ENCODE measurements at places on chromosomes 2 and 18.

DNA sequence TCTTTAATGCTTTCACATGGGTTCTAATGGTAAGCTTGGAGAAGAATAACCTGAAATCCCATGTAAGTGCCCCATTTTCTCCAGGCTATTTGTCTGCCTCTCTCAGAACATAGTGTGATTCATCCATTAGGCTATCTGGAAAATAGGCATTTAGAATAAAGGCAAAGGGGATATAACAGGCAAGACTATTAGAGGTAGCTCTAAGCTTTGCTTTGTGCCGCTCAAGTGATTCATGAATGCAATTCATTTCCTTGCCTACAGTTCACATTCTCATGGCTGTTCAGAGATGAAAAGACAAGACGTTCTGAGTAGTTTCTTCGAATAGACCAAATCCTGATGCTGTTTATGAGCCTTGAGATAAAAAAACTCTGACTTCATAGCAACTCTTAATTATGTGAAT lies 101.7 kb downstream of the ANKRD44 start:
- no peak for DNase-seq

GRCh38 chr2:175309799-175310198 lies 128.3 kb upstream of the ATP5MC3 start:
- no peak for DNase-seq

GRCh38 chr2:128374001-128374710 lies 55.5 kb upstream of the HS6ST1 start:
- peak; percentile 55 for DNase-seq

DNA sequence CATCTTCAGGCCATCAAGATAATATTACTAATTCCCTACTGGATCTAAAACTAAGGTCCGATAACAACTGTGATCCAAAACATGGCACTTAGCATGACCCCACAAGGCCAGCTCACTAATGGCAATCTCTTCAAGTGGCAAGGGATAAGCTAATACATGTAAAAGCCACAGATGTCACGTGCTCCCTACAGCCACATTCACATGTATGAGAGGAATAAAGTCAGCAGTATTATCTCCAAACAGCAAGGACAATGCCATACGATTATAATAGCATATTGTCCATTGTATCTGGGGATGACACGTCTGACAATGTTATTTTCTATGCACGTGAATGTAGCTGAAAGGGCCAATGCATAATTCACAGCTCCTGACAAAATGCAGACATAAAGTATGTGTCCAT lies 56.0 kb downstream of the KLF7 start:
- DNase-seq = no peak

DNA sequence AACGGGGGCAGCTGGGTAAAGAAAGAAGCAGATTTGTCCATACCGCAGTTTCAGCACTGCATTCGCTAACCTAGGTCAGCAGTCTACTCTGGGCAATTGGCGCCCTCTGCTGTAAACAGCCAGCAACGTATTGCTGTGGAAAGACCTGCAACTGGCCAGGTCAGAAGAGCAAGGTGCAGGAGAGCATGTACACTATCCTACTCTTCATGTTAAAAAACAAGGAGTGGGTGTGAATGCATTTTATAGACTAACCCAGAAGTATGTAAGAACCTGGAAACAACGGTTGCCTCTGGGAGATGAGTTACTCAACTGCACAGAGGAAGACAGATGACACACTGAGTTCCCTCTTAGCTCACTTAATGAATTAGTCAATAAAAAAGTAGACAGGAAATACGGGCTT lies 6.2 kb downstream of the MRPS5 start:
- peak; percentile 90 for DNase-seq

DNA sequence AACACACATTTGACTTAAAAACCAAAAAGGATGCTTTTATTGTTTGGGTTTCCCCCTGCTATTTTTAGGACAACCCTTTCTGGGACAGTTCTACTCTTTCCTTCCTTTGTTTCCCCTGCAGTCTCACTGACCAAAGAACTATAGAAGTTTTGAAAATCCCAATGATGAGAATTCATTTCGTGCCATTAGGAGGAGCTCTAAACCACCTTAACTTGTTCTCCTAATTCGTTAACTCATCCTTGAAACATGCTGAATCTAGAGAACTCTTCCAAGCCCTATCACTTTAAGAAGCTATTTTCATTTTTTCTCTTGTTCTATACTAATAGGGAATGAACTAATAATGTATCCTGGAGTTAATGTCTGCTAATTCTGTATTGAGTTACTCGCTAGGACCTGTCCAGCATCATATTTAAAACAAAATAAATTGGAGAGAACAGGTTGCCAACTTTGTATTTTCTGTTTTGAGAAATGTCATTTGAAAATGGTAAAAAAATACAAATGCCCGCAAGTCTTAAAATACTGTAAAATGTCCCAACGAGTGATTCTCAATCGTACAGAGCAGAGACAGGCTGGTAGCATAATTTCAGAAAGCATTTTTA lies 62.9 kb downstream of the AFTPH start:
- DNase-seq = no peak

GRCh38 chr2:239156516-239157265 lies 244.1 kb downstream of the HDAC4 start:
- DNase-seq = peak; percentile 56

- no peak for DNase-seq
Measured at GRCh38 chr2:212939777-212940531, 211.5 kb downstream of the IKZF2 start.

GRCh38 chr18:37019157-37019827 lies 190.4 kb downstream of the KIAA1328 start:
- no peak for DNase-seq

GRCh38 chr2:102606353-102606752 lies 13.0 kb upstream of the SLC9A2 start:
- no peak for DNase-seq

GRCh38 chr18:70288171-70288850 lies 534 bp upstream of the SOCS6 start:
- no peak for DNase-seq

DNA sequence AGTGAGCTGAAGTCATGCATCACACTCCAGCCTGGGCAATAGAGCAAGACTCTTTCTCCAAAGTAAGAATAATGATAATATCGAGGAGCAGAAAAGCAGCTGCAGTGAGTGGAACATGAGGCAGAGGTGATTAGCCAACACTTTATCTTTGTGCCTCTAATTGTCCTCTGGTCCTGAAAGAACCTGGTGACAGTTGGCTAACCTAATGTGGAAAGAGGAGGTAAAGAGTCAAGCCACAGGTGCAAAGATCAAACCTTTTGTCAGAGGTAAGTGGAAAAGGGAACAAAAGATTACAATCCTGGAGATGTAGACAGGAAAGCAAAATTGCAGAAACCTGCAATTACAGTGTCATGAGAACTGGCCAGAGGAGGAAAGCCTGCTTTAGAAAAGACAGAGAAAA lies 53.5 kb upstream of the LCLAT1 start:
- no peak for DNase-seq

- DNase-seq = no peak
Measured at GRCh38 chr2:141348481-141348880, 782.3 kb downstream of the LRP1B start.

DNA sequence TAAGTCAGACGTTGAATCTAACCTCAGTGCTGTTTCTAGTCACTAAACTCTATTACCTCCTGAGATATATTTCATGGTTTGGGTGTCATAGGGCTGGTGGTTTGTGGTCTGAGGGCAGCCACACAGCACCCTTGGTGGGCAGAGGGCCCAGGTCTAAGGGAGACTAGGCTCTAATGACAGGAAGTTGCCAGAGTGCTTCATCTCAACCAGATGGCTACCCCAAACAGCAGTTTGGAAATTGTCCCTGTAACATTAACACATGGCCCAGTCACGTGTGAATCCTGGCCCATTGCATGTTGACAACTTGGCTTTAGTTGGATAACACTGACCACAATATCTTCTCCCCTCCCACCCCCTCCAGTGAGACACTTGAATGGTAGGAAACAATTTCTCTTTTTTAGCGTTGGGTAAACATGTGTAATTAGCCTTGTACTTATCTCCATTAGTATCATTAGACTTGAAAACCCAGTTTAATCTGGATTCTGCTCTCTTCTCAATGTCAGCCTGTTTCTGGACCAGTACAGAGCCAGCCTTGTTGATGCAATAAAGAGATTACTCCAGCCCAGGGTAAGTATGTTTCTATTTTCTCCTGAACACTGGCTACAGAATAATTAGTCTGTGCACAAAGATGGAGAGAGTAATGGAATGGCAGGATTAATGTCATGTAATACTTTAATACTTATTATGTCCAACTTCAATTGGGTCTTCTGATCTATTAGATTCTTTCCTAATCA lies 187.8 kb upstream of the SIX3 start:
- DNase-seq = no peak

DNA sequence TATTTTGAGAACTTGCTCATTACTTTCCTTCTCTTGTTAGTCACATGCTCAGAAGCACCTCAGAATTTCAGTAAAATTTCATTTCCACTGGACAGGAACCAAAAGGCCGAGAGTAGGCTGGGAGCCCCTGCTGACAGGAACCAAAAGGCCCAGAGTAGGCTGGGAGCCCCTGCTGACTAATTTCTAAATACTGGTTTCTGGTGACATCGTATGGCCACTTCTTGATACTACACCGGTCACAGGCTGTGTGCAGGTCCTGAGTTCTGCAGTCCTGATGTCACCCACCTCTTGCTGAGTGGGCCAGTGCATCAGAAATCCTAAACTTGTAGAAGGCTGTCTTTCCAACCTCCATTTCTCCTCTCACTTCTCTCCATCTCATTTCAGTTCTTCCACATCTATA lies 17.7 kb upstream of the EN1 start:
- no peak for DNase-seq

DNA sequence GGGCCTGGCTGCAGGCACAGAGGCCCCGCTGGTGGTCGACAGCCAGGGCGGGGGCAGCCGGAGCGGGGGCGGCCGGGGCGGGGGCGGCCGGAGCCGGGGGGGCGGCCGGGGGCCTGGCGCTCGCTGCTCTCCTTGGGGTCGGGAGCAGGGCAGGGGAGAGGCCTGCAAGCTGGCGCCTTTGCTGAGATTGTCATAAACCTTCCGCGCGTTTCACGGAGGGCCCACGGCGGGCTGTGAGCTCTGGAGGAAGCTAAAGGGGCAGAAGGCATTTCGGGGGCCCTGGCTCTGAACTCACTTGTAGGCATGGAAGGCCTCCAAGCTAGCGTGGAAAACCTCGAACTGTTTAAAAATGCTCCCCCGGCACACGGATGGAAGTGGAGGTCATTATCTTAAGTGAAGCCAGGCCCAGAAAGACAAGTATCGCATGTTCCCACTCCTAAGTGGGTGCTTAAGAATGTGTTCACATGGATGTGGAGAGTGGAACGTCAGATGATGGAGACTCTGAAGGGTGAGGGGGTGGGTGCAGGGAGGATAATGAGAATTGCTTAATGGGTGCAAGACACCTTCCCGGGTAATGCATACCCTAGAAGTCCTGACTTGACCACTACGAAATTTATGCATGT lies 629 bp downstream of the PRELID3A start:
- DNase-seq = no peak

- no peak for DNase-seq
Measured at GRCh38 chr2:107685421-107685986, 141.2 kb upstream of the RGPD4 start.

- DNase-seq = no peak
Measured at GRCh38 chr2:240905176-240905781, 857 bp upstream of the CROCC2 start.

DNA sequence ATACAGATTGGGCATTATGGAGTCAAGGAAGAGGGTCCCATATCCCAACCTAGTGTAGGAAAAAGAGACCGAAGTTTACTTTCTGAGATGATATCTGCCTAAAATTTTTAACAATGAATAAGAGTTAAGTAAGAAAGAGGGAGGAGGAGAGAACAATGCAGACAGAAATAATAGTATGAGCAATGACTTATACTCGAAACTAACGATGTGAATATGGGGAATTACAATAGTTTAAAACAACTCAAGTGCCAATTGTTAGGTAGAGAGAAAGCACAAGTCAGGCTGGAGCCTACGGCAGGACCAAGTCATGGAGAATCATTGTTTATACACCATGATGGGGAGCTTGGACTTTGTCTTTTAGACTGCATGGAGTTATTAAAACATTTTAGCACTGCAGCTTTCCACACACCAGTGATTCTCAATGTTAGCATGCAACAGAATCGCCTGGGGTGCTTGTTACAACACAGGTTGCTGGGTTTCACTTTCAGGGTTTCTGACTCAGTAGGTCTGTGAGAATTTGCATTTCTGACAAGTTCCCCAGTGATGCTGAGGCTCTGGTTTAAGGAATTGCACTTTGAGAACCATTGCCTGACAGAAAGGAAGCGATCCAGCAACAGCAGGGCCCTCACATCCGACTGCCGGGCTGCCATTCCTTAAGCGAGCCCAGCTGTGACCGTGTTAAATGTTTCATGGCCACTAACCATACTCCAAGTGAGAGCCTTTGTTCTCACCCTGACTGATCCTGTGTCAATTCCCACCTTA lies 511.2 kb downstream of the DCDC2C start:
- no peak for DNase-seq

- no peak for DNase-seq
Measured at GRCh38 chr2:238985931-238986446, 138.1 kb downstream of the TWIST2 start.

DNA sequence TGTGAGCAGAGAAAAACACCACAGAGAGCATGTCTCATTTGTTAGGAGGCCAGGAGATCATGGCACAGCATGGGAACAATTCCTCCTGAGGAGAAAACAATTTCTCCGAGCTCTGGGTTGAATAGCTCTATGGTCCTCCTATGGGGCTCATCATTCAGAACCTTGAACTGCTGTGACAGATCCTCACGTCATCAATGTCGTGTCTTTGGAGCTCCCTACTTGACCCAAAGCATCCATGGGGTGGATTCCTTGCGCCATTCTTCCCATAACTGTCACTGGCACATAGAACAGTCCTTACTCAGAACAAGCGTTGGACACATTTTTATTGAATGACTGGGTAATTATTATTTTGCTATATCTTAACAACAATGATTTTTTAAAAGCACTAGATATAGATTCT lies 15.8 kb upstream of the TCF4 start:
- no peak for DNase-seq

DNA sequence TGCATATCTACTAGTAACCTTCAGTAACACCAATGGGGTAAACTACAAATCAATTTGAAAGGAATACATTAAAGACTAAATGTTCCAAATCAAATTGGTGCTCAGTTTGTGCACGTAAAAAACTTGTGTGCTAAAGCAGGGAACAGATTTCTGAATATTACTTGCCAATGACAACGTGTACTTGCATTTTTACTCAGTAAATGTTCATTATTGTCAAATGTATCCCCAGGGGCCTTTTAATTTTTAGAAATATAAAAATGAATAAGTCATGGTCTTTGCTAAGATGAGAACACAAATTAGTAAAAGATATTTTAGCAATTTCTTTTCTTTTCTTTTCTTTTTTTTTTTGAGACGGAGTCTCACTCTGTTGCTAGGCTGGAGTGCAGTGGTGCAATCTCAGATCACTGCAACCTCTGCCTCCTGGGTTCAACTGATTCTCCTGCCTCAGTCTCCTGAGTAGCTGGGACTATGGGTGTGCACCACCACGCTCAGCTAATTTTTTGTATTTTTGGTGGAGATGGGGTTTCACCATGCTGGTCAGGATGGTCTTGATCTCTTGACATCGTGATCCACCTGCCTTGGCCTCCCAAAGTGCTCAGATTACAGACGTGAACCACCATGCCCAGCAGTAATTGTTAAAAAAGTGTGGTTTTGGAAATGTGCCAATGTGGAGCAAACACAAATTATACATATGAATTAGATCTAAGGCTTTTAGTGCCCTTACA lies 52.6 kb downstream of the PMAIP1 start:
- DNase-seq = no peak
